ENCODE measurements at places on chromosomes 5 and 9.
A peak's percentile ranks its signal among the peaks of the same experiment; 100 is the strongest.

DNA sequence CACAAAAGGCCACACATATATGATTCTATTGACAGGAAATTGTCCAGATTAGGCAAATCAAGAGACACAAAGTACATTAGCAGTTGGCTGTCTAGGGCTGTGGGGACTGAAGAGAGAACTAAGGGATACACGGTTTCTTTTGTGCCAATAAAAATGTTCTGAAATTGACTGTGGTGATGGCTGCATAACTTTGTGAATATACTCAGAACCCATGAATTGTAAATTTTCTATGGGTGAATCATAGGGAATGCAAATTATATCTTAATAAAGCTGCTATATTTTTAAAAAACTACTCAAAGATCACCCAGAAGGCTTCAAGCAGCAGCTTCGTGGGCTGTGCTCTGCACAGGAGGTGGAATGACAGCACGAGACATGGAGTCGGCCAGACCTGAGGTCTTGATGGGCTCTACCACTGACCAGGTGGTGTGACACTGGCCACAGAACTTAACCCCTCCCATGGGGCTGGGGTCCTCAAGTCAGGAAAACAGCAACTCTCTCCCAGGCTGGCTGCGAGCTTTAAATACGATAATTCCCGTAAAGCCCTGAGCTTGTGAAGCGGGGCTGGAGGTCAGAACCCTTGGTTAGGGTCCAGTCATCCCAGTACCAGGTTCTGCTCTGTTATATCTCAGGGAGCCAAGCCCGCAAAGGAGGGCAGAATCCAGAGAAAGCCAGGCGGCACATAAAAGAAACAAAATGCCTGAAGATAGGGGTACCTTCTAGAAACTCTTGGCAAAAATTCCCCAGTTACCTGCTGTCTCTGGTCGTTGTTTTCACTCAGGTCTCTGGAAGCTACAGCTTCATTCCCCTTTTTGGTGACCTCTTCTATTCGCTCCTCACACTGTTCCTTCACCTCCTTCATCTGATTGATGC lies 59.1 kb downstream of the GOLM1 start:
- no peak for DNase-seq

DNA sequence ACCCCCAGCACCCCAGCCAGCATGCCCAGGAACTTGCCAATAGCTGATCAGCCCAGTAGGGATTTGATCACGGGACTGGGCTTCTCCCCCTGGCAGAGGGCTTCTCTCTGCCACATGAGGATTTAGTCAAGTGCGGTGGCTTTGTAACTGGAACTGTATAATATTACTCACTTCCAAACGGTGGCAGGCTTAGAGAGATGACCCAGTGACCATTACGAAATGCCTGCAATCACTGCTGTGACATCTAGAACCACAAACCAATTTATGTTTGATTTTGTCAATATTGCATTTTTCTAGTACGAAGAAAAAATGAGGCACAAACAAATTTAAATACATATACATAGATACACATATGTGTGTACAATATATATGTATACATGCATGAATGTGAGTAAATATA lies 192.1 kb downstream of the ERCC6L2 start:
- no peak for DNase-seq

DNA sequence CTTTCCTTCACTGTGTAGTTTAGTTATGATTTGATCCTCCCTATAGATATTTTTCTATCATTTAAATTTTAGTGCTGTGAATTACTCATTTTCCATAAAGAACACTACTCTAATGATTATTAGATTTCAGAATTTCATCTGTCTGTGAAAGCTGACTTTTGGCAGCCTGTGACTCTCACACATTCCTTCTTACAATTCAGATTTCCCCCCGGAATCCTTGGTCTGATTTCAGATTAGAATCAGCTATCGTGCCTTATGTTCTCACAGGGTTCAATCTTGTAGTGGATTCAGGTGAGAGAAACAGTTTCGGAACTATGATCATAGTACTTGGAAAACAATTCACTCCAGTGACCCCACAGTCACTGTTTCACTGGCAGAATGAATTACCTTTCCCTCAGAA lies 26.2 kb downstream of the ZNF474 start:
- no peak for DNase-seq

GRCh38 chr5:149407323-149408251 lies 28.5 kb upstream of the IL17B start:
- DNase-seq, result no peak

- DNase-seq, result no peak
Measured at GRCh38 chr5:13910201-13910600, 34.3 kb downstream of the DNAH5 start.

DNA sequence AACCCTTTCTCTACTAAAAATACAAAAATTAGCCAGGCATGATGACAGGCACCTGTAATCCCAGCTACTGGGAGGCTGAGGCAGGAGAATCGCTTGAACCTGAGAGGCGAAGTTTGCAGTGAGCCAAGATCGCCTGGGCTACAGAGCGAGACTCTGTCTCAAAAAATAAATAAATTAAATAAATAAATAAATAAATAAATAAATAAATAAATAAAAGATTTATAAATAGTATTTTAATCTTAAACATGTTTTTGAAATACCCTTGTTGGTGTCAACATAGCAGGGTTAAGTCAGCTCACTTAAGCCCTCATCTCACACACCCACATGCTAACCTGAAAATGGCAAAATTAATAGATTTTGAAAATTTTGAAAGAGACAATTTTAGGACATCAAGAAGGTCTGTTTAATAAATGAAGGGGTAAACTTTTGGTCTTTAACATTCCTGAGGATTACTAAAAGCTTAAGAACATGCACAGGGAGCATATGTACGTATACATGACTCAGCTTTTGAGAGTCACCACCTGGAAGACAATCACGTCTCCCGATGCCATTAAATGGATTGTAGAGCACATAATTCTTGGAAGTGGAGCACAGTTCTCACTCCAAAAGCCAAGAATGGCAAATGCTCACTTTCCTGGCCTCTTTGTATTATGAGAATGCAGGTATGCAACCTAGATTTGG lies 202.5 kb downstream of the GDNF start:
- peak; percentile 9 for DNase-seq

DNA sequence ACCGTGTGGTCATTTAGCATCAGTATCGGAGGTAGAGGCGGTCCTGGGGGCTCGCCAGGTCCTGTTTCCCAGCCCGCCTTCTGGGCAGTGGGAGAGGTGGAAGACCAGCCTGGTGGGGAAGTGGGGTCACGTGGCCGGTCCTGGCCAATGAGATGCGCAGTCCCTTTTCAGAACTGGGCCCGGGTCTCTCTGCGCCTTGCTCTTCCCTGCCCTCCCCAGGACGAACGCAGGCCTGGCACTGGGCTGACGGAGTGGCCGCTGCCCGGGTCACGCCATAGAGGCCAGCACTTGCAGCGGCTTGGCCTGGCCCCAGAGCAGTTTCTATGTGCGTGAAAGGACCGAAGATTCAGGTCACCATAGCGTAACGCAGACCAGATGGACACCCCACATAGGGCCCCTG lies 97.6 kb downstream of the OLFM1 start:
- no peak for DNase-seq

- DNase-seq, result no peak
Measured at GRCh38 chr5:30890377-30890776, 303.1 kb upstream of the CDH6 start.

DNA sequence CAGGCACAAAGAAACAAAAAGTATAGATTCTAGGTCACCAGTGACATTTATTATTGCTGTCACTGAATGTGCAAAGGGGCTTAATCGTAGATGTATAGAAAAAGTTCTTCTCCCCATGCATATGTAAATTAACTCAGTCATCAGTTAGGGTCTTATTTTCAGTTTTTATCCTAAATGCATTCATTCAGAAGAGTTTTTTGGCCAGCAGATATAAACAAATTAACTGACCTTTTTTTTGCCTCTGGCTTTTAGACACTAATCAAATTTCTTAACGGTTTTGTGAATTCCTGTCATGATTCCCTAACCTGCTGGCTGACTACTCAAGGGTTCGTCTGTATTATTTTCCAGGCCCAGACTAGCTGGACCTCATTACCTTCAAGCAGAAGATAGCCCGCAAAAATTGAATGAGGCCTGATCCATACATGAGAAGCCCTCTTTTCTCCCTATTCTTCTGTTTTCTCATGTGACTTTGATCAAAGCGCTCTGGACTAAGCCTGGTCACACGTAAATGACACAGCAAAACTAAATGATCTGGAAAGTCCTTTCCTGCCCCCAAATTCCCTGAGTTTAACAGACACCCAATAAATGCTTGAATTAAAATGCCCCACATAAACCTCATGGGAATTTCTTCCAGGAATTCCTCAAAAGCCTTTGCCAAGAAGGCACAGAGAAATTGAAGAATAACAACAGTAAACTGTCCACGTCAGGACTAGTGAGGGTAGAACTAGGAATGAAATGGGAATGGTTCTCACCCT lies 83.7 kb downstream of the MYO10 start:
- DNase-seq, result no peak

GRCh38 chr5:173718469-173718868 lies 102.0 kb upstream of the BOD1 start:
- no peak for DNase-seq

GRCh38 chr9:96510258-96510657 lies 60.3 kb downstream of the HABP4 start:
- DNase-seq, result no peak

GRCh38 chr5:75672616-75673015 lies 44.6 kb downstream of the POC5 start:
- no peak for DNase-seq

- DNase-seq, result no peak
Measured at GRCh38 chr9:127307802-127308201, 43.2 kb downstream of the GARNL3 start.

DNA sequence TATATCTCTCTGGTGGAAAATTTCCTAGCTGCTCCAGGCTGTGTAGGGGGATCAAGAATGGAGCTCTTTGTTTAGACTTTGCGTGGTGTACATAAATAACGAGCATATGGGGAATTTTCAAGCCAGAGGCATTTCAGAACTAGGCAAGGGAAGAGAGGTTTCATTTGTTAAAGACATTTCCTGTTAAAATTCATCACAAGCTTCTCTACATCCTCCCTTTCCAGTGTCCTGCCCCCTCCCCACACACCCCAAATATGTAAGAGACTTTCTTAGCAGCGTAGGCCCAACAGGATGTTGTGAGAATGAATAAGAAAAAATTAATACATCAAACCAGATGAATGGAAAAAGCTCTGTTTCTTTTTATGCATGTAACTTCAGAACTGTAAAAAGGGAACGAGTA lies 150.3 kb downstream of the GPBP1 start:
- no peak for DNase-seq
